Glutamatergic neuron (in vitro differentiated cells): ENCODE measurements at places on chromosomes 6 and 20.

DNA sequence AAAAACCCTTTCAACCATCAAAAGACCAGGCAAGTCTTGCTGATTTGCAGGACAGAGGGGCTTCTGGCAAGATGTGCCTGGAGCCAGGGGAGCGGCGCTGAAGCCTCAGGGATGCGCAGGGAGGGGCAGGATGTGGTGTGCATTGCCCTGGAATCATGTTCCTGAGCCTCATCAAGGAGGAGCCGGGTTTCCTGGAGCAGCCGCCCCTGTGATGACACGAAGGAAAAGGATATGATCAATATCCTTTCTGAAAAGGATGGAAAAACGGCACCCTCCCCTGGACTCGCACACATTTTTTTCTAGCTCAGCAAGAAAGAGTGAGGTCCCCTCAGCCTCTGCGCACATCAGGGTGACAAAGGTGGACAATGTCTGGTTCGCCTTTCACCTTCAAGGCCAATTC lies 173.1 kb upstream of the SSTR4 start:
- DNase-seq = no peak

DNA sequence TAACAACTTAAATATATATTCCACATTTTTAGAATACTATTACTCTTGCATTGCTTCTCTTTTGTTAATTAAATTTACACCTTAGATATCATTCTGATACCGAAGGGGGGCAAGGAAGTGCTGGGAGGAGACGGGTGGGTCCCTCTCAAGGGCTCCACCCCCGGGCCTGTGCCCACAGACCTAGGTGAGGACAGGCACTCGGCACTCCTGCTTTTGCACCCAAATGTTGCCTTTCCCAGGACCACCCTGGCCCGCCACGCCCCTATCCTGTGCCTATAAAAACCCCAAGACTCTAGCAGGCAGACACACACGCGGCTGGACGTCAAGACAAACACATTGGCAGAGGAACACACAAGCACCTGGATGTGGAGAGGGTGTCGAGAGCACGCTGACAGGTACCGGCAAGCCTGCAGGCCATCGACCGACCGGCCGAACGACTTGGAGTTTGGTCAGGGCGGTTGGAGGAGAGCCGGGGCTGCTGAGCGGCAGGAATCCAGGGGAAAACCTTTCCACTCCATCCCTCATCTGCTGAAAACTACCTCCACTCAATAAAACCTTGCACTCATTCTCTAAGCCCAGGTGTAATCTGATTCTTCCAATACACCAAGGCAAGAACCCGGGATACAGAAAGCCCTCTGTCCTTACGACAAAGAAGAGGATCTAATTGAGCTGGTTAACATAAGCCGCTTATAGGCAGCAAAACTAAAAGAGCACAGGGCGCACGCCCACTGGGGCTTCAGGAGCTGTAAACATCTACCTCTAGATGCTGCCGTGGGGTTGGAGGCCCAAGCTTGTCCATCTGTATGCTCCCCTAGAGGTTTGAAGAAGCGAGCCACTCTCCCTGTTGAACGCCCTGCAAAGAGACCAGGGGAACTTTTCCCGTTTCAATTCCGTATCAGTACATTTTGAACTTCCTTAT lies 197.4 kb upstream of the PRSS16 start:
- DNase-seq = no peak

DNA sequence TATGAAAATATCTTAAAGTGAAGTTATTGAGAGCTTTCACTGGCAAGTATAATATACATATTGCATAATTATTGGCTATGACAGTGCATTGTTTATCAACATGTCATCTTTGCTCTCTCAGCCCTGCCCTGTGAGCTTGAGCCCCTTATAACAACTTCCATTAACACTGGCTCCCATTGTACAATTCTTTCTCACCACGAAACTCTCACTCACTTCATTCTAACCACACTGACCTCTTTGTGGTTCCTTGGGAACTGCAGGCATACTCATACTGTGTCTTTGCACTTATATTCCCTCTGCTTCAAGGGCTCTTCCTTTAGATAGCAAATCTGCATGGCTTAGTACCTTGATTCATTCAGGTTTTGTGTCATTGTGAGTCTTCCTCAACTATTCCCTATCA lies 411.8 kb downstream of the CDKAL1 start:
- no peak for DNase-seq

DNA sequence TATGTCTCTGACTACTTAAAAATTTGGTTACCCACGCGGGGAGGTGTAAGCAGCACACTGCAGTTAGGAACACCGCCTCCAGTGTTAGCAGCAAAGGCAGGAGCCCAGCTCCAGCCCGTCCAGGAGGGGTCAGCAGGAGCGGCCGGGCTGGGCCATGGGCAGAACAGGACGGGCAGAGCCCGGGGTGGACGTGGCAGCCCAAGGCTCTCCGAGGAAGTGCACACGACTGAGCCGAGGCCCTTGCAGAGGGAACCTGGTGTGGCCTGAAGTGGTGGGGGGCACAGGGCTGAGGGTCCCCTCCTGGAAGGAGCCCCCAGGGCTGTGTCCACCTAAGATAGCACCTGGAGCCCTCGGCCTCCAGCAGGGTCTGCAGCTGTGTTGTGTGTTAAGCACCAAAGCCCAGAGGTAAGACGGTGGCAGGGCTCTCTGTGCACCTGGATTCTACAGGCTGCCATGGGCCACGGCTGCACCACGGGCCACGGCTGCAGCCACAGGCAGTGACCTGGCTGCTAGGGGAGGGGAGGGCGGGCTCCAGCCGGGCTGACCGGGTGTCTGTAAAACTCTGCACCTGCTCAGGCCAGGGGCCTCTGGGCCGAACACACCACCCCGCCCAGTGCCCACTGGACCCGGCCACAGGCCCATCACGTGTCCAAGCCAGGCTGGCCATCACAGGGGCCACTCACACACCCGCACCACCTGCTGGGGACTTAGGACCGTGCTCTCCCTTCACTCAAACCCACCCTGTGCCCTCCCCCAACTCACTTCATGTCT lies 6.6 kb downstream of the SLC2A4RG start:
- DNase-seq = no peak

- DNase-seq = no peak
These were observed 145.4 kb downstream of the TTLL2 start for GRCh38 chr6:167470101-167470835.

GRCh38 chr6:106547601-106548453 lies 81.5 kb downstream of the RTN4IP1 start:
- DNase-seq = no peak

DNA sequence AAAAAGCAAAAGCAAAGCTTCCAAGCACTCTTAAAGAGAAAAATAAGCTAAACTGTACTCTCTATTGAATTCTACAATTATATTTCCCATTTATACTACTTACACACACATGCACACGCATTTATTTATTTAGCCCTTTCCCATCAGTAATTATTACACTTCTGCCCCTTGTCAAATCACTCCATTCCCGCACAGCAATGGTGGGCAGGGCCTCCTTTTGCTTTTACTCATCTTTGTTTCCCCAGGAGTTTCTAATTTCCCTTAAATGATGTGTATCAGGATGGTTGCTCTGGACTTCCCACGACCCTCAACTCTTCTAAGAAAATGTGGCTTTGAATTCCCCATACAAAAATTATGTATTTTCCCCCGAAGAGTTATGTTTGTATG lies 19.9 kb downstream of the PXT1 start:
- no peak for DNase-seq

- DNase-seq = no peak
These were observed 19.4 kb downstream of the TINAG start for GRCh38 chr6:54327631-54328030.

DNA sequence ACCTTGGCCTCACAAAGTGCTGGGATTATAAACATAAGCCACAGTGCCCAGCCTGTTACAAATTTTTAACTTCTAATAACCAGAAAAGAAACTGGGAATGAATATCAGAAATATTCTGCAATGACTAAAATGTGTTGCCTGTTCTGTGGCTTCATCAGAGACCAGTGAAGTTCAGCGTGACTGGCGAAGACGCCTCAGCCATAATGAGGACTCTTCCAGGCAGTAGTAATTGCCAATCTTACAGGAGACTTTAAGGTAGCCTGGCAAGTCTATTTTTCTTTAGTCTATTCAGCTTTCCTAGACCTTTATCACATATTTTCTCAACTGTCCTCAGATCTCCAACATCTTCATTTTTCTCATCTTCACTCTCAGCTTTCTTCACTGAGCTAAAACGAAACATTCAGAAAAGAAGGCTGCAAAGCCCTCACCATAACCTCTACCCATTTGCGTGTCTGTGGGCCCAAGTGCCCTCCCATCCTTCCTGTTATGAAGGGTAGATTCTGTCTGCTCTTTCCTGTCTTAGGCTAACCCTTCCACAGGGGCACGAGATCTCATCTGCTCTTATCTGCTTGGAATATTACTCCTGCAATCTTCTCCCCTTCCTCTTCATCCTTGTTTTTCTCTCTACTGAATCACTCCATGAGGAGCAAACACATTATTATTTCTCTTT lies 42.0 kb upstream of the OLIG3 start:
- no peak for DNase-seq

- peak; percentile 87 for DNase-seq
These were observed 535 bp upstream of the DNAAF9 start for GRCh38 chr20:3407771-3408637.

DNA sequence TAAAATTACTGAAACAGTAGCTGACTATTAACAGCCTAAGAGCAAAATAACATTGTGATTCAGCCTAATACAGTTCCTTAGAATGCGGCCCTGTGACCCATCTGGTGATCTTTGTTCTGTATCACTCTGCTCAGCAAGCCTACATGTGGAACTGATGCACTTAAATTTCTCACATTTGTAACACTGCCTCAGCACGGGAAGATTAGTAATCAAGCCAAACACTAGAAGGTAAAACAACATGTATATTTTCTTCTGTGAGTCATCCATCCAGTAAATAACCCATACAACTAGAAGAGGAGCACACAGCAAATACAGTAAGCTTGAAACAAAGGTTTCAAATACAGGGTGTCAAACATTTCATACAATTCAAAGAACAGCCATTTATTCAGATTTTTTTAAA lies 189.7 kb upstream of the NOX3 start:
- no peak for DNase-seq

GRCh38 chr6:92043777-92044176 lies 1375.6 kb downstream of the EPHA7 start:
- no peak for DNase-seq

- no peak for DNase-seq
These were observed 27.7 kb downstream of the PHF3 start for GRCh38 chr6:63663147-63663955.

GRCh38 chr6:170042123-170042522 lies 248.8 kb downstream of the DLL1 start:
- no peak for DNase-seq

GRCh38 chr6:164856138-164856537 lies 453.3 kb downstream of the C6orf118 start:
- DNase-seq = no peak

- no peak for DNase-seq
These were observed 994.6 kb upstream of the ADGRB3 start for GRCh38 chr6:67640484-67640883.

GRCh38 chr6:116406678-116407345 lies 36.1 kb downstream of the DSE start:
- DNase-seq = no peak

GRCh38 chr6:128251445-128252340 lies 268.7 kb downstream of the PTPRK start:
- no peak for DNase-seq

DNA sequence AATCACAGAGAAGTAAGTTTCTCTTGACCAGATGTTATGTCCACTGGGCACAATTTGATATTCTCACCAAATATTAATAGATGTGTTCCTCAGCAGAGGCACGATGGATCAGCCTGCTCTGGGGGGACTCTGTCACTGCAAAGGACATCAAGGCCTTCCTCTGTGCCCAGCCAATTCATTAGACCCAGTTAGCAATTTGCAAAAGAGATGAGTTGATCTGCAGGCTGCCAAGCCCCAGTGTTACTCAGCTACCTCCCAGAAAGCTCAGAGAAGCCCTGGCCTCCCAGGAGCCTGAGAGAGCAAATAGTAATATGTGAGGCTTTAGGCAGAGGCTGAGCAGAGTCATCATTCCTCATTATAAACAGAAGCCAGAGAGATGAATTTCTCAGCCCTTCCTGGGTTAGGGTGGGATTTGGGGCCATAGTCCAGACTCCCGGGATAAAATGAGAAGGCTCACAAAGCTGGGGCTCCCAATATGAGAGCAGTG lies 54.2 kb downstream of the ZNF831 start:
- no peak for DNase-seq

- DNase-seq = no peak
These were observed 64.1 kb downstream of the CLIC5 start for GRCh38 chr6:45951321-45952167.

- no peak for DNase-seq
These were observed 29.2 kb downstream of the SGK1 start for GRCh38 chr6:134288538-134289203.

GRCh38 chr20:50799890-50800550 lies 5.2 kb downstream of the BCAS4 start:
- no peak for DNase-seq

GRCh38 chr6:117591405-117591804 lies 10.9 kb downstream of the GOPC start:
- no peak for DNase-seq

- no peak for DNase-seq
These were observed 97.5 kb downstream of the CDH26 start for GRCh38 chr20:60055740-60056139.

GRCh38 chr6:168578036-168578435 lies 137.1 kb downstream of the SMOC2 start:
- no peak for DNase-seq
